ENCODE measurements at places on chromosomes 16 and 17. TPM values are rescaled to one million over a fixed set of nuclear protein-coding genes. Genes with fewer than 3 reads are reported as not detected.

GRCh38 chr17:915538-916201 is 63.9 kb downstream of the NXN start:
- no peak for DNase-seq

DNA sequence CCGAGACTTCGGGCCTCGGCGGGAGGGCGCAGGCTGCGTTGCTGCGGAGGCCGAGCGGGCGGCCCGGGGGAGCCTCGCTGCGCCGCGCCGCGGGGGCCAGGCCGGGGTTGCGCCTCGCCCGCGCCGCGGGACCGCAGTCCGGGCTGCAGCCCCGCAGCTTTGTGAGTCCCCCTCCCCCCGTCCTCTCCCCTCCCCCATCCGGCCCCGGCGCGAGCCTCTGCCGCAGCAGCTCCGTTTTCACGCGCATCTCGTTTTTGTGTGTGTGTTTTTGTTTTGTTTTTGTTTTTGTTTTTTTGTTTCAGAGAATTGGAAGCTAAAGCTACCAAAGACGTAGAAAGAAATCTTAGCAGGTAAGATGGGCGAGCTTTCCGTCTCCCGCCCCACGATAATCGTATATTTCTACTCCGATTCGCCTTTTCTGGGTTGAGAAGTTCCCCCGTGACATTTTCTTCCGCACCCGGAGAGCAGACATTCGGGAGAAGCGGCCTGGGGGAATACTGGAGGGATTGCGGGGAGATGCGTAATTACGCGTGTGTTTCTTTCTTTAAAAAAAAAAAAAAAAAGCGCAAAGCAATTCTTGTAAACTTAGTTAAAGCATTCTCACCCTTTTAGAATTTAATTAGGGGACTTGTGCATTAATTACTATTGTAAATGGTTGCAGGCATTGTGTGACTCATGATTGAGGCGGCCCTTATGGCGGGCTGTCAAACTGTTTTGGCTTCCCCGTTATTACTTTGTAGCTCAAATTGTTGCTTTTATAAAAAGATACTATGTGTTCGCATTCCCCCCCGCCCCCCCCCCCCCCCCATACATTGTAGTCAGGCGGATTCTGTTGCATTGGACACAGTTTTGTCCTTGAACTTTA is 732 bp downstream of the TNRC6A start:
- peak; percentile 39 for DNase-seq

DNA sequence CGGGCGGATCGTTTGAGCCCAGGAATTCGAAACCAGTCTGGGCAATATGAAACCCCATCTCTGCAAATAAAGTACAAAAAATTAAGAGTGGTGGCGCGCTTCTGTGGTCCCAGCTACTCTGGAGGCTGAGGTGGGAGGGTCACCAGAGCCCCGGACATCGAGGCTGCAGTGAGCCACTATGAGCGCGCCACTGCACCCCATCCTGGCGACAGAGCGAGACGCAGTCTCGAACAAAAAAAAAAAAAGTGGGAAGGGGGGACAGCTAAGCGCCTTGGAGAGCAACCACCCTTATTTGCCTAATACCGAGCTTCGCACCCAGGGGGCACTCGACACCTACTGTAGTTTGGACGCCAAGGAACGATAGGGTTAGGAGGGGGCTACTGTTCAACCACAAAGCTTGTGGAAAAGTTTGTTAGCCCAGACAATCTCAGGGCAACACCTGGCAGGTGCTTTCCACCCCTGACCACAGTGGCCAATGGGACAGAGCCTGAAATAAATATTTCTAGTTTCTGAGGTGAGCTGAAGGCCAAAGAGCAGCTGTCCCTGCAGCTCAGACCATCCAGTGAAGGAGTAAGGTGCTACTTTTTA is 847 bp upstream of the PSMC3IP start:
- peak; percentile 77 for DNase-seq

GRCh38 chr16:30067584-30067916 is 2.0 kb downstream of the ALDOA start:
- DNase-seq = no peak

- no peak for DNase-seq
These were observed 19.9 kb upstream of the STH start for GRCh38 chr17:45979137-45979536.

DNA sequence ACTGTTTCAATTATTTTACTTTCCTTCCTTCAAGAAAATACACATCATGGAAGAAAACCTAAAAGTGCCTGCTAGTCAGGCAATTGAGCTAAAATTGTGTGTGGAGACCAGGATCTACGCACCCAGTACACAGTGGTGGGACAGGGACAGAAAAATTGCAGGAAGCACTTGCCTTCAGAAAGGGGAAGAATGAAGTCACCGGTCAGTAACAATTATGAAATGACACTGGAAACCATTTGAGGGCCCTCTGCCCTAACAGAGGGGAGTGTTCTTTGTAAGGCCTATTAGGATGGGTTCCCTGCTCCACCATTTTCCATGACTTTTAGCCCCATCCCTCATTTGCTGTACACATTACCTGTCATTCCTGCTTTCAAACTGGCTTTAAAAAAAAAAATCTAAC is 4.5 kb upstream of the PHAF1 start:
- no peak for DNase-seq

DNA sequence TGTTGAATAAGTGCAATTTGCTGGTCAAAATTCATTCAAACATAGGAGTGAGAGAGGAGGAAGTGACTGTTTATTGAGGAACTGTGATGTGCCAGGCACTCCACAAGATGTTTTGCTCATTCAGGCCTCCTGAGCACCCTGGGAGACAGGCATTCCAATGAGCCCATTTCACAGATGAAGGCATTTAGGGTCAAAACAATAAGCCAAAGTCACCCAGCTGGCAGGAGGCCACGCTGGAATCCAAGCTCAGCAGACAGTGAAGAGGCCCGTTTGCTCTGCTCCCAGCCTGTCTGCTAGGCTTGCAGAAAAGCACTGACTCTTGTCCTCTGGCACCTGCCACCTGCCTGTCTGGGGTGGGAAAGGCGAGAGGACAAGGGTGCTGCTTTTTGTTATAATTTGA is 10.1 kb upstream of the SLC25A39 start:
- DNase-seq = no peak

DNA sequence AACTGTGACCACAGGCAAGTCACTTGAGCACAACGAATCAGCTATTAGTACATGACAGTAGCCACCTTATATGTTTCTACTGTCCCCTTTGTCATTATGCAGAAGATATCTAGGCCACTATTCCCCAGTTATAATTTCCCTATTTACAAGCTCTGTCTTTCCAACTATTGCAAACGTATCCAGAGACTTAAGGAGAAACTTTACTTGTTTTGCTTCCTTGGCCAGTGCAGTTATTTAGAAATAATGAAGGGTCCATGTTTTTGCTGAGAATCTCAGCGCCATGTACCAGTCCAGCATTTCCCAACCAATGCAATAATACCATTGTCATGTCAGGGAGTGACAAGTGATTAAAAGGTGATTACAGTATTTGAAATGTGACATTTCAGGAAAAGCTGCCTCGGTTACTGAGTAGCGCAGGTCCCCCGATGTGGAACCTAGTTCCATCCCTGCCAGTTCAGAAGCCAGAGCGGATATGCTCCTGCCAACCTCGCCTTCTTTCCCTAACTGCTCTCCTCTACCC is 743 bp downstream of the ZNF624 start:
- no peak for DNase-seq

- no peak for DNase-seq
These were observed 95.1 kb upstream of the NACA2 start for GRCh38 chr17:61686113-61686512.

GRCh38 chr16:25052530-25052929 is 37.4 kb upstream of the ARHGAP17 start:
- no peak for DNase-seq

GRCh38 chr17:335691-336090 is 16.9 kb downstream of the RPH3AL start:
- no peak for DNase-seq

DNA sequence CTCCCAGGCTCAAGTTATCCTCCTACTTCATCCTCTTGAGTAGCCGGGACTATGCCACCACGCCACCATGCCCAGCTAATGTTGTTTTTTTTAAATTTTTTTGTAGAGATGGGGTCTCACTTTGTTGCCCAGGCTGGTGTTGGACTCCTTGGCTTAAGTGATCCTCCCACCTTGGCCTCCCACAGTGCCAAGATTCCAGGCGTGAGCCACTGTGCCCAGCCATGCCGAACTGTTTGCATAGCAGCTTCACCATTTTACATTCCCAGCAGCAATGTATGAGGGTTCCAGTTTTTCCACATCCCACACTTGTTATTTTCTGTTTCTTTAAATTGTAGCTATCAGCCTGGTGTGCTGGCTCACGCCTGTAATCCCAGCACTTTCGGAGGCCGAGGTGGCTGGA is 2.2 kb upstream of the CTRB1 start:
- no peak for DNase-seq

- DNase-seq = no peak
These were observed 10.7 kb upstream of the NOS2 start for GRCh38 chr17:27810902-27811557.

DNA sequence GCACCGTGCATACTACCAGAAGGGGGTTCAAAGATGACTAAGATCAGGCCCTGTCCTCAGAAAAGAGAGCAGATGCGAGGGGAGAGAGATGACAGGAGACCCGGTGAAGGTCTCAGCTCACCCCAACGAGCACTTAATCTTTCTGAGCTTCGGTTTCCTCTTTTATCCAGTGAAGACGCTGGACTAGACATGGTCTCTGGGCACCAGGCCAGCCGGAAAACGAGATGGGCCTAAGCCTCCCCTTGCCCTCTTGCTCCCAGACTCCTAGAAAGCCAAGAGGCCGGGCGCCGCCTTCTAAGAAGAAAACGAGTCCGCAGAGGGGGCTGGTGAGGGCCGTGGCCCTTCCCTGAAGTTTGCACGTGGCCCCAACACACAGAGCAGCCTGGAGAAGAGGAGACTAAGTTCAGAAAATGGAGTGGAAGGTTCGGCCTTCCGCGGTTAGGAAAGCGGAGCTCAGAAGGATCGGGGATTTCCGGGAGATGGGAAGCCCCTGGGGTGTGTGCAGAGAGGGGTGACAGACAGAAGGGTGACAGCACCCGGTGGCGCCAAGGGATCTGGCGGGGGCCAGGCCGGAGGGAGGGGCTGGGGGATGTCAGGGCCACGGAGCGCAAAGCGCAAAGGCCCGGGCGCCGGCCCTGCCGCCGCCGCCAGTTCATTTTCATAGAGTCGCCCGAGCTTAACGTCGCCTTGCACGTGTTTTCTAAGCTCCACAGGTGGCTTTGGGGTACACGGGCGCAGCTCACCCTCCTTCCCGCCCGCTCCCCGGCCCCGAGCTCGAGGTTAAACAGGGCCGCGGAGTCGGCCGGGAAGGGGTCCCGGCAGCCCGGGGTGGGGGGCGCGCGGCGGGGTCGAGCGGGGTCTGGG is 42.1 kb upstream of the BHLHA9 start:
- DNase-seq = no peak

GRCh38 chr16:19338335-19338734 is 52.8 kb downstream of the CLEC19A start:
- DNase-seq = no peak

DNA sequence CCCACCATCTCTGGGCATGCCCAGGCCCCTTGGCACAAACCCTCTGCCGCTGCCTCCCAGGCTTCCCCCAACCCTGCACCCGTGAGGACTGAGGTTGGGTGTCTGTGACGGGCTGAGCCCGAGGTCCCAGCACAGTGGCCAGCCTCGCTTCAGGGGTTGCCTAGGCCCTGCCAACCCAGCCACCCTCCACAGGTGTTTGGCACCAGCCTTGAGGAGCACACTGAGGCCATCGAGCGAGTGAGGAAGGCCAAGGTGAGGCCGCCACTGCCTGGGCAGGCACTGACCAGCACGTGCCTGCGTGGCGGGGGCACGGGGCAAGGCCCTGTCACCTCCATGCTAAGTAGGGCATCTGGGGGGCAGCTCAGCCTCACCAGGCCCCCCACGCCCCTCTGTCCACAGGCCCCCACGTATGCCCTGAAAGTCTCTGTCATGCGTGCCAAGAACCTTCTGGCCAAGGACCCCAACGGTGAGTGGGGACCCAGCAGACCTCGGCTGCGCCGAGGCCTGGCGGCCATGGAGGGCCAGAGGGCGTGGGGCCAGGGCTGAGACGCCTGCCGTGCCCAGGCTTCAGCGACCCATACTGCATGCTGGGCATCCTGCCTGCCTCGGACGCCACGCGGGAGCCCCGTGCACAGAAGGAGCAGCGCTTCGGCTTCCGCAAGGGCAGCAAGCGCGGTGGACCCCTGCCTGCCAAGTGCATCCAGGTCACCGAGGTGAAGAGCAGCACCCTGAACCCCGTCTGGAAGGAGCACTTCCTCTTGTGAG is 7.5 kb downstream of the BAIAP3 start:
- DNase-seq = no peak

- DNase-seq = no peak
These were observed 497.8 kb downstream of the HS3ST4 start for GRCh38 chr16:26189536-26189935.

DNA sequence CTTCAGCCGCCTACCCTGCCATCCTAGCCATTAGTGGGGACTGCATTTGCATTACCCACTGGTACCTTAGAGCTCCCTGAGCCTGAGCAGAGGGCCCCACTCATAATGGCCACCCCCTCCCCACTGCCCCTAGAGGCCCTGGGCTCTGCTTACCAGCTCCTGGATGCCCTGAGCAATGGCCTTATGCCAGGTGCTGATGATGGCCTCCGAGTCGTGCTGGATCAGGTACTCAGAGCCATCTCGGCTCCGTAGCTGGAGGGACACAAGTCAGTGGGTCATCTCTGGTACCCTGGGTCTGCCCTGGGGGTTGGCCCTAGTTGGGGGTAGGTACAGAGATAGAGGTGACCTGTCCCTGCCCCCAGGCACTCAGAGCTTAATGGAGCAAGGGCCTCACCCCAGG is 34.9 kb downstream of the ARHGAP27 start:
- no peak for DNase-seq

GRCh38 chr17:77326636-77327035 is 185.9 kb downstream of the SEC14L1 start:
- no peak for DNase-seq

DNA sequence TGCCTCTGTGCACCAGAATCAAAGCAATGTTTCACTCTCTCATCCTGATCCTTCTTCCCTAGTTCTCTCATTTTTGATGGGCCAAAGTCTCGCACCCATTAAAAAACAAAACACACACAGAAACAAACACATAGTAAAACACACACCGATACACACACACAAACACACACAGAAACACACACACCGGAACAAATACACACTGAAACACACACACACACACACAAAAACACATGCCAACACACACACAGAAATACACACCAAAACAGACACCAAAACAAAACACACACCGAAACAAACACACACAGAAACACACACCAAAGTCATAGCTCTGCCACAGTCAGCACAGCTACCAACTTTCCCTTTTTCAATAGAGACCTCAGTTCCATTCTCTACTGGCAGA is 8.6 kb downstream of the HSPB9 start:
- no peak for DNase-seq

The SLC6A4 gene
- total RNA-seq = not detected

The GPRC5B gene
- 58.5 TPM for total RNA-seq

The G6PC1 gene
- total RNA-seq = not detected

The PYY gene
- total RNA-seq = not detected

The PRSS36 gene
- total RNA-seq = 1.1 TPM

The ICAM2 gene
- total RNA-seq = not detected

The ABHD15 gene
- 4.2 TPM for total RNA-seq

The MMP2 gene
- 153 TPM for total RNA-seq

The CD300A gene
- not detected for total RNA-seq

The ACSM2B gene
- total RNA-seq = not detected

The KRTAP2-3 gene
- not detected for total RNA-seq

The KRTAP1-3 gene
- not detected for total RNA-seq

The FNDC8 gene
- total RNA-seq = not detected

Data from neural crest cell (in vitro differentiated cells).